Posterior cingulate gyrus (tissue), 11 donors: ENCODE measurements at places on chromosomes 13 and 19.

- DNase-seq = no peak
Measured at GRCh38 chr19:51200071-51200666, 24.7 kb upstream of the CD33 start.

GRCh38 chr19:17001603-17002183, 24.9 kb downstream of the CPAMD8 start:
- no peak for DNase-seq

DNA sequence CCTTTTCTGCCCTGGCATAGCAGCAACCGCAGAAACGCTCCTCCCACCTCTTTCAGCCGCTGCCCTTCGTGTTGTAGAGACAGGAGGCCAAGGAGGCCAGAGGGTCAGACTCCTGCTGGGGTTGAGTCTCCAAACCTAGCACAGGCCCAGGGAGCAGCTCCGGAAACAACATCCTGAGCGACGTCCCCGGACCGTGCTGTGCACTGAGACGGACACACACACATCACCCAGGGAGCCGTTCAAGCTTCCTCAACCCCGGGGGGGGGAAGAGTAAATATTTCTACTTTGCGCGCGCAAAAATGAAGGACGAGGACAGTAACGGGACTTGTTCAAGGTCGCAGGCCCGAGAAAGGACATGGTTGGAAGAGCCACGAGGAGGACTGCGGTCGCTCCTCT, 657 bp downstream of the ZNF550 start:
- no peak for DNase-seq

GRCh38 chr19:7863971-7864689, 10.1 kb downstream of the PRR36 start:
- DNase-seq = no peak

DNA sequence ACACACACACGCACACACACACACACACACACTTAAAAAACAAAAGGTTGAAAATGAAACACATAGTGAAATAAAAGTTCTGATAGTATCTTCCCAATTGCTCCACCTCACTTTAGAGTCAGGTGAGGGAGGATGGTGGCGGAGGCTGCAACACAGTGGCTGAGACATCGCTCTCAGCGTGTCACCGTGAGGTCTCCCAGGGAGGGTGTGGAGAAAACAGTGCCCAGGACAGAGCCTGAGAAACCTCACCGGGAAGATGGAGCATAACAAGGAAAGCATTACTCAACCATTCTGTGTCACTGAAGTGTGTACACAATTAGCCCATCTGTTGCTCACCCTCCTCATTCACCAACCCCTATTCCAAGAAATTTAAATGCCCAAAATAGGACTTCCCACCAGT, 111.4 kb upstream of the USP29 start:
- no peak for DNase-seq

GRCh38 chr19:10568062-10568825, 535 bp downstream of the CDKN2D start:
- no peak for DNase-seq

DNA sequence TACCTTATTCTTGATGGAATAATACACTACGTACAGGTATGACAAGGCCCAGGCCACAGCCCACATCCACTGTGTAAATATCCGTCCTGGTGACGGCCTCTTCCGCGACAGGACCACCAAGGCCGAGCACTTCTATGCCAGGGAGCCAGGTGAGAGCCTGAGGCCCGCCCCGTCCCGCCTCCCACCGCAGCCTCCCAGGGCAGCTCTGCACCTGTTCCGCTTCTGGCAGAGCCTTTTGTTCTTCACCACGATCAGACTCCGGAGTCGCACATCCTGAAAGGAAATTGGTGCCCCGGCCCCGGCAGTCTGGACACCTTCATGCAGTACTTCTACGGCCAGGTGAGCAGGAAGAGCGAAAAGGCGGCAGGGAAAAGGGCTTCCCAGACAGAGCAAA, 10.6 kb upstream of the ZNF358 start:
- DNase-seq = no peak

GRCh38 chr19:4539693-4540581, at the start of gene LRG1:
LRG1 (minus strand) TSS chr19:4540036; CDS start chr19:4540013, 23 bp downstream.
- DNase-seq = no peak
